ENCODE measurements at places on chromosomes 6 and 20.

DNA sequence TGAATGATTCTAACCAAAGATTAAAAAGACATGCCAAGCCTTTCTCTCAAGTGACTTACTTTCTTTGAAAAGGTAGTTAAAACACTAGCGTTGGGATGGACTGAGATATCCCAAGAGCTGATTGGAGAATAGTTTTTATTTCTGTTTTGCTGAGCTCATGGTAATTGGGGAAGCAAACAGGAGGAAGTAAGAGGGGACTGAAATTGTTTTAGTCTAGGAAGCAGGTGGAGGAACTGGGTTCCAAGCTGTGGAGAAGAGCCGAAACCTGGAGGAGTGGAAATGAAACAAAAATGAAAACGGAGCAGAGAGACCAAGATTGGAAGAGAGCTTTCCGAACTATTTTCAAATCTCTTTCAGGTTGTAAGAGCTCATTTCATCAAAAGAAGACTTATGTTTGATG lies 59.9 kb upstream of the TENT5A start:
- no peak for DNase-seq

DNA sequence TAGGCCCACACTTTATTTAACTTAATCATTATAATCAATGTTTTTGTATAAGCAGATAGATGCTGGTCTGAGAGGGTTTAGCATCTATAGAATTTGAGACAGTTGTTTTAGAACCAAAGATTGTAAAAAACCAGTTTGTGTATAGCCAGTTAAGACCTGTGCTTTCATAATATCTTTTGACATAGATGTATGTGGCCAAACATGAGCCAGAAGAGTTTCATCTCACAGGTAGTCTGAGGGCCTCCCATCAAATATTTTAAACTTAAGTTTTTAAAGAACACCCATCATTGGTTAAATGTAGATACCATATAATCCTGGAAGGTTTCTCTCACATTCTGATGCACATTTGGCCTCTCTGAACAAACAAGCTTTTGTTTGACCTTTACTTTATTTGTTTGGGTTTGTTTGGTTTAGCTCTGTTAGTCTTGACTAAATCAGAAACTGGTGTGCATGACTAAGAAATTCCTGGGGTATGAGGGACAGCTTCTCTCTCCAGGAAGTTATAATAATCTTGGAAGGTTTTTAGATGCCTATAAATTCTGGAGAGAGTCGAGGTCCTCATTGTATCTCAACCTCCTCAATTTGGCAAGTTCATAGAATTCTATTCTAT lies 58.0 kb upstream of the TMEM200A start:
- DNase-seq: no peak

DNA sequence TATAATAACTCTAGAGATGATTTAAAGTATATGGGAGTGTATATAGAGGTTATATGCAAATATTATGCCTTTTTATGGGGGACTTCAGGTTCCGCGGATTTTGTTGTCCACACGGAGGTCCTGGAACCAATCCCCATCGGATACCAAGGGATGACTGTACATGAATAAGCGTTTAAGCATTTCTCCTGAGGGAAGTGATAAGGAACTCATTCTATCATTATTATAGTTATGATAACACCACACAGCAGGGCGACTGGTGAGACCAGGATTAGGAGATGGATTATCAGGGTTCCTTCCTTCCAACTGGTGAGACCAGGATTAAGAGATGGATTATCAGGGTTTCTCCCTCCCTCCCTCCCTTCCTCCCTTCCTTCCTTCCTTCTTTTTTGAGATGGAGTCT lies 6.6 kb downstream of the ECI2 start:
- DNase-seq: no peak

GRCh38 chr6:36442103-36442670 lies 467 bp downstream of the PXT1 start:
- no peak for DNase-seq

DNA sequence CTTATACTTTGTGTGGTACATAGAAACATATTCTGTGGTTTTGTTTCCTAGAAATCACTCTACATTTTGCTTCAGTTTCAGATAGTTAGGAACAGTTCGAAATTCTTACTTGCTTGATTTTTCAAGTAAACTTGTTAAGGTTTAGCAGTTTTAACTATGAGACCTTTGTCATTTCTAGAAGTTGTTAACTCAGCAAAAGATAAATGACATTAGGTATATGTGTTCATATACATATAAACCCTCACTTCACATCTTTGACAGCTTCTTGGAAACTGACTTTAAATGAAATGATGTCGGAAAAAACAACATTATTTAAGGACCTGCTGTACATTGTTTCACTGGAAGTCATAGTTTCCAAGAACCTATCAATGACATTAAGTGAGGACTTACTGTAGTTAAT lies 96.2 kb downstream of the FIG4 start:
- no peak for DNase-seq

GRCh38 chr6:138944412-138944811 lies 43.6 kb downstream of the REPS1 start:
- DNase-seq: no peak

GRCh38 chr6:38483526-38483925 lies 156.2 kb downstream of the BTBD9 start:
- no peak for DNase-seq

GRCh38 chr20:63135411-63135810 lies 80.5 kb downstream of the YTHDF1 start:
- no peak for DNase-seq

GRCh38 chr20:62133864-62134263 lies 9.3 kb downstream of the PSMA7 start:
- no peak for DNase-seq

- DNase-seq: no peak
Observed at GRCh38 chr20:36628076-36628475, 17.9 kb downstream of the SLA2 start.

DNA sequence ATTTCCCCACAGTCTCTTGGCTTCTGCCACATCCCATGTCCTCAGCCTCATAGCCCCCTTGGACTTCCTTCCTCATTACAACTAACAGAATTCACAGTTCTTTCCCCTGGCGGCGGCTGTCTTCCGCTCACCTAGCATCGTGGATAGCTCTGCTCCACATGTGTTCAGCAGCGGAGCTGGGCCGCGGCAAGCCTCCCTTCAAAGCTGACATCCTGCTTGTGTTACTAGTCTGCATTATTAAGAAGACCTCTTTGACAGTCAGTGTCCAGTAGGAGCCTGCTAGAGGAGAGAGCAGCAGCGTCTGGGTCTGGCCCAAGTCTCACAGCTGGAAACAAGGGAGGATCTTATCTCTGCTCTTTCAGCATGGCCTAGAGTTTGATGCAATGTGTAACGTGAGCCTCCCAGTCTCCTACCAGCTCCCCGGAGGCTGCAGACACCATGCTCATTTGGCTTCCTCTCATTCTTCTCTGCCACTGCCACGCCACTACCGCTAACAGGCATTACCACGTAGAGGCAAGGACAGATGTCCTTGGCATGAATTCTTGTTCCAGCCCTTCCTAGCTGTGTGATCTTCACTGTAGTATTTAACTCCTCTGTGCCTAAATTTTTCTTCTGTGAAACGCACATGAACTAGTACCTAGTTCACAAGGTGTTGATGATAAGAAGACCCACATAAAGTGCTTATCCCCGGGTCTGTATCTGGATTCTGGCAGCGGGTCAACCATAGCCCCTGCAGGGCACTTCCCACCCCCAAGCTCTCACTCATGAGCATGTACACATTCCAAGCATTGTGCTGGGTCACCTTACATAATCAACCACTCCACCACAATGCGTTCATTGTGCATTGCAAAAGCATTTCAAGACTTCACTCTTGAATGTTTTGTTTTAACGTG lies 107.1 kb upstream of the BACH2 start:
- DNase-seq: no peak

DNA sequence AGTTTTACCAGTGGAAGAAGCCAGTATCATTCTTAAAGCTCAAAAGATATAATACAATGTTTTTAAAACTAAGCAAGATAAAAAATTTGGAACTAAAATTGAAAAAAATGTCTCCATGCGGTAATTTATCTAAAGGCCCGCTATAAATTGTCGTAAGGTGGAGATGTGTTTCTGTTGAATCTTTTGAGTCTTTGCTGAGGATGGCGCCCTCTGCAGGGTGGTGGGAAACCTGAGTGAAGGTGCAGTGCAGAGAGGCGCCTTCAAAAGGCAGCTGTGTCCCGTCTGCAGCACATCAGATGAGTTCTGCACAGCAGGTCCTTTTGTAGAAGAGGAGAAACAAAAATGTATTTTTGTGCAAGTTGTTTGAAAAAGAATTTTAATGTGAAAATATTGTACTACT lies 29.4 kb upstream of the KIF25 start:
- DNase-seq: no peak

DNA sequence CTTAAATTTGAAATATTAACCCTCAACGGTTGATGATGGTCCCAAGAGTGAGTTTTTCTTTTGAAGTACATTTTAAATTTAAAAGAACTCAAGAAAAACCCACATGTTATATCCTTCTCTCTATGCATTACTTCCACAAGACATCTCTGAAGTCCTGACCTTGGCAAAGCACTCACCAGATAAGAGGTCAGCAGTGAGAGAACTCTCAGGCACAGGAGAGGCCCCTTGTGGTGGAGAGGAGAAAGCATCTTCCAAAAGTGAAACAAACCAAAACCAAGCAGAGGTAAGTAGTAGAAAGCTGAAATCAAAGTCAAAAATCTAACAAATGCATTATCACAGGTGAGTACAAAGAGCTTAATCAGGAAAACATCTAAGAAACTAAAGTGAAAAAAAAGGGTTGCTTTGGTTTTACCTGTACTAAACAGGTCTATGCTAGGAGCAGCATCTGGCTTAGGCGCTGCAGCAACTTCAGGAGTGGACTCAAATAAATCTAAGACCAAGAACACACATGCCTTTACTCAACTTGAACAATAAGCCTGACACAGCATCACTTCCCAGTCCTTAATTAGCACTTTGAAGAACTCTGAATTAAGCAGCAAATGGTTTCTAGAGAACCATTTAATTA lies 80.5 kb downstream of the PRSS35 start:
- no peak for DNase-seq

GRCh38 chr6:63947792-63948529 lies 312.4 kb downstream of the PHF3 start:
- DNase-seq: no peak

All from stimulated activated CD8-positive, alpha-beta memory T cell treated with anti-CD3 and anti-CD28 coated beads, Interleukin-15, amount 100 ng/mL, for 24 hours (primary cell).